Upper lobe of left lung (tissue), 6 donors: ENCODE measurements at places on chromosomes 3 and 15.
A peak's percentile ranks its signal among the peaks of the same experiment; 100 is the strongest.

GRCh38 chr3:168495270-168495669 lies 399.5 kb upstream of the GOLIM4 start:
- no peak for DNase-seq
- H3K4me3 ChIP-seq, result no peak overlapping the region
- no peak overlapping the region for H3K27ac ChIP-seq
- no peaks in the 10 kb centered on the region for H3K36me3 ChIP-seq
- no peaks in the 10 kb centered on the region for H3K4me1 ChIP-seq

DNA sequence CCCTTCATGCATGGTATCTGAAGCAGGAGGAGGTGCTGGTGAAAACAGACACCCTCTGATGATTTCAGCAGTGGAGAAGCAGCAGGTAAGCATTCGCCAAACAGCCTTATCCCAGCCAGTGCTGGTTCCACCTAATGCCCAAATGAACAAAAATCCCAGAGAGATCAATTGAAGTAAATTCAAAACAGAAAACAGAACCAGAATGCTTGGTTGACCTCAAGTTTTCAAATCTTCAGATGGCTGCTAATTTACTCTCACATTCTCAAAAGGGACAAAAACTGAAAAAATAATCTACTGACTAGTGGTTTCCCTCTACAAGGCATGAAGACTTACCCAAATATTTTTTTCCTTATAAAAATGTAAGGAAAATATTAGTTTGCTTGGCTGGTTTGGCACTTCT lies 87.0 kb upstream of the MYO5C start:
- H3K36me3 ChIP-seq, result no peaks in the 10 kb centered on the region
- H3K27ac ChIP-seq, result no peak overlapping the region
- H3K27me3 ChIP-seq, result no peaks in the 10 kb centered on the region
- no peak for DNase-seq
- H3K4me1 ChIP-seq, result no peaks in the 10 kb centered on the region

- H3K27me3 ChIP-seq, result no peaks in the 10 kb centered on the region
- H3K27ac ChIP-seq, result no peak overlapping the region
- DNase-seq, result no peak
- H3K4me3 ChIP-seq, result no peak overlapping the region
Observed at GRCh38 chr3:64799606-64800005, 111.8 kb upstream of the ADAMTS9 start.

GRCh38 chr15:49265911-49266310 lies 95.9 kb downstream of the GALK2 start:
- no peak overlapping the region for H3K4me3 ChIP-seq
- no peak overlapping the region for H3K27ac ChIP-seq
- H3K4me1 ChIP-seq, result no peaks in the 10 kb centered on the region
- no peaks in the 10 kb centered on the region for H3K27me3 ChIP-seq
- H3K36me3 ChIP-seq, result no peaks in the 10 kb centered on the region

- H3K27me3 ChIP-seq, result no peaks in the 10 kb centered on the region
- no peak within 1 kb of the TSS for H3K27ac ChIP-seq
- DNase-seq, result peak; percentile 33
- peaks cover 10% of the 10 kb centered on the region for H3K4me1 ChIP-seq
Observed at GRCh38 chr3:30894521-30895251, at the start of gene GADL1. Gene GADL1, minus strand, starts transcription at chr3:30894661. Its CDS starts 47 bp downstream, at chr3:30894614.

- H3K4me1 ChIP-seq, result no peaks in the 10 kb centered on the region
- no peak overlapping the region for H3K27ac ChIP-seq
- H3K4me3 ChIP-seq, result no peak overlapping the region
- H3K36me3 ChIP-seq, result no peaks in the 10 kb centered on the region
- DNase-seq, result no peak
- H3K27me3 ChIP-seq, result no peaks in the 10 kb centered on the region
Observed at GRCh38 chr3:143151004-143151731, 31.6 kb downstream of the CHST2 start.

DNA sequence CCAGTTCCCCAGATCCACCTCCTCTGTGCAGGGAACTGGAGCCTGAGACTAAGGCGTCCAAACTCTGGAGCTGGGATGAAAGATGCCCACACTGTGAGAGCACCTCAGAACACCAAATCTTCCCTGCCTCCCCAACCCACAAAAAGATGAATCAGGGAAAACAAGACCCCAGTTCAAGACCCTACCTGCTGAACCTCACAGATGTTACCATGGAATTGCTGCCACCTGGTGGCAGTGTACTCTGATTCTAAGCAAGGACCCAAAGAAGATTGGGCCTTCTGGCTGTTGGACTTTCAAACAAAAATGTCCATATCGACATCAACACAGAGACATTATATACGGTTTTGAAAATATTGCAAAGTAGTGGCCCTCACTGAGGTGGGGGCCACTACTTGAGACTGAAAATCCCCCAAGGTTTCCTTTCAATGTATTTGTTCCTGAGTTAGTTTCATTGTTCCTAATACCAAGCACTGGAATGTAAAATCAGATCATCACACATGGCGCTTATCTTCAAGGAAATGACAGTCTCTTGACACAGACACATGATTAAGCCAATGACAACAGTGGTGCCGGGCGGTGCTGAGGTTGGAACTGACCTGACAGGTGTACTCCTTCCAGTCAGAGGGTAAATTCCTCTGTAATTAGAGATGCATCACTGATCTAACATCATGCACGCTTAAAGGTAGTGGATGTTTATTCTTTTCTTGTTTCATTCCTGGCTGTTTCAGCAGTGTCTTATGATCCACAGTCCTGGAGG lies 67.6 kb downstream of the SLC6A11 start:
- no peaks in the 10 kb centered on the region for H3K36me3 ChIP-seq
- no peak overlapping the region for H3K27ac ChIP-seq
- DNase-seq, result no peak
- no peaks in the 10 kb centered on the region for H3K4me1 ChIP-seq
- no peak overlapping the region for H3K4me3 ChIP-seq
- no peaks in the 10 kb centered on the region for H3K27me3 ChIP-seq

- no peaks in the 10 kb centered on the region for H3K27me3 ChIP-seq
- peaks cover 10% of the 10 kb centered on the region for H3K4me1 ChIP-seq
- no peak for DNase-seq
- H3K36me3 ChIP-seq, result no peaks in the 10 kb centered on the region
- H3K27ac ChIP-seq, result no peak overlapping the region
Observed at GRCh38 chr15:80712956-80713355, 17.8 kb downstream of the ABHD17C start.

DNA sequence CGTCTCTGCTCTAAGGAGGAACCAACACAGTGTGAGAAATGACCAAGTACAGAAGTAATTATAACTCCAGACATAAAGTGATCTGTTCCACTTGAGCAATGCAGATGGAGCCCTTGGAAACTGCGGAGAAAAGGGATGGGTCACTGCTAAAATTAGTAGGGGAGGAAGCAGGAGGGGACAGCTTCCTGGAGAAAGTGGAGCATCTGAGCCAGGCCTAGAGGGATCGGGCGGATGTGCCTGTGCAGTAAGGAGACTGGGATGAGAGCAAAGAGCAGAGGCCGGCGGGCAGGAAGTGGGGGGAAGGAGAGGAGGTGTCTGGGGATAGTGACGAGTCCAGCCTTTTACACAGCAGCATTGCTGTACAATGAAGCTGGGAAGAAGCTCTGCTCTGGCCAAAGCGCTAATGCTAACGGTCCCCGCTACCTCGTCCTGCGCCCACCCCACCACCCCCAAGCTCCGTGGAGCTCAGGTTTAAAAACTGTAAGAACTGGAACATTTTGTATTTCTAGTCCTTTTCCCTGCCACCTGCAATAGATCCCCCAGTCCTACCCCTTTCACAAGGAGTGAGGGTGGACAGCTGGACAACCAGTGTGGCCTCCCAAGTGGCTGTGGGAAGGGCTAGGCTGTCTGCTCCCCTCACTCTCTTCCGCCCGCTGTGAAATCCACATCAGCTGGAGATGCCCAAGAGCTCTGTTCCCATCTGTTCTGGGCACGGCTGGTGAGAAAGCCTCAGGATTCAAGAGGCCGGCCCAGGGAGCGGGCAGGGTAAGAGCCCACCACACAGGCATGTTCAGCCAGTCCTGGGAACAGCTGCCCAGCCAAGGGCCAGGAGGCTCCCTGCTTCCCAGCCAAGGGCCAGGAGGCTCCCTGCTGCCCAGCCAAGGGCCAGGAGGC lies 53.0 kb upstream of the HES1 start:
- no peak overlapping the region for H3K27ac ChIP-seq
- no peak overlapping the region for H3K4me3 ChIP-seq
- DNase-seq, result no peak
- H3K27me3 ChIP-seq, result no peaks in the 10 kb centered on the region

DNA sequence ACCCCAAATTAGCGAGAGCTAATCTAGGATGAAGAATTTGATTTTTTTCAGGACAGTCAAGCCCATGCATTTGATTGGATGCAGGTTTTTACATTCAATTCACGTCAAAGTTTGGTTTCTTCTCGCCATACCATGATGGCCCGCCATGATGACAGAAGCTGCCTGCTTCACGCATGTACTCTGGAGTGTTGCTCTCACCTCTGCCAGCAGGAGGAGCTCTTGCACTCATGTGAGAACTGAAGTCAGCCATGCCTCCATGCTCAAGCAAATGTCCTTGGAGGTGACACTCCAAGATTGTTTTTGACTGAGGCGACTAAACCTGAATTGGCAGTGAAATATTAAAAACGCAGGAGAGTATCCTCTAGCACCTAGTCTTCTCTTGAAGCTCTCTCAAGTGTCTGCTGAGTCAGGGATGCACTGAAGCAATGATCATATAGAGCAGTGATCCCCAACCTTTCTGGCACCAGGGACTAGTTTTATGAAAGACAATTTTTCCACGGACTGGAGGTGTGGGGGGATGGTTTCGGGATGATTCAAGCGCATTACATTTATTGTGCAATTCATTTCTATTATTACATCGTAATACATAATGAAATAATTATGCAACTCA lies 120.9 kb downstream of the SAMMSON start:
- H3K27me3 ChIP-seq, result no peaks in the 10 kb centered on the region
- H3K36me3 ChIP-seq, result no peaks in the 10 kb centered on the region
- no peak overlapping the region for H3K27ac ChIP-seq
- peak; percentile 64 for DNase-seq

GRCh38 chr15:66651198-66651597 lies 50.8 kb upstream of the SMAD6 start:
- peaks cover 39% of the 10 kb centered on the region for H3K4me1 ChIP-seq
- peak overlapping the region; percentile 57 for H3K27ac ChIP-seq
- H3K27me3 ChIP-seq, result no peaks in the 10 kb centered on the region
- no peak overlapping the region for H3K4me3 ChIP-seq
- no peaks in the 10 kb centered on the region for H3K36me3 ChIP-seq

DNA sequence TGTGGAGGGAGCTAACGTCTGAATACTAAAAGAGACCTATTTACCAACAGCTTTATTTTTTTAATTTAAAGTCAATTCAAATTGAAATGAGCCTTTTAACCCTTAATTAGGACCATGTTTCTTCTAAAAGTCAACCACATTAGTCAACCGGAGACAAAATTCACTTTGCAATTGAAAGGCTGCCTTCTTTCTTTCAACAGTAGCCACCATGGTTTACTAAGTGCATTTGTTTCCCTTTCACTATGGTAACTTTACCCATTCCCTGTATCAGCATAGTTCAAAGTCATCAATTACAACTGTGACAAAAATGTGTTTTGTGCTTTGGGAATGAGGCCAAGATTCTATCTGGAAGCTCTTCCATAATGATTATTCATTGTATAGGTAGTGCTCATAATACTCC lies 225.4 kb downstream of the EPHA3 start:
- H3K27ac ChIP-seq, result no peak overlapping the region
- no peaks in the 10 kb centered on the region for H3K4me1 ChIP-seq
- H3K36me3 ChIP-seq, result no peaks in the 10 kb centered on the region
- no peak for DNase-seq
- no peaks in the 10 kb centered on the region for H3K27me3 ChIP-seq

DNA sequence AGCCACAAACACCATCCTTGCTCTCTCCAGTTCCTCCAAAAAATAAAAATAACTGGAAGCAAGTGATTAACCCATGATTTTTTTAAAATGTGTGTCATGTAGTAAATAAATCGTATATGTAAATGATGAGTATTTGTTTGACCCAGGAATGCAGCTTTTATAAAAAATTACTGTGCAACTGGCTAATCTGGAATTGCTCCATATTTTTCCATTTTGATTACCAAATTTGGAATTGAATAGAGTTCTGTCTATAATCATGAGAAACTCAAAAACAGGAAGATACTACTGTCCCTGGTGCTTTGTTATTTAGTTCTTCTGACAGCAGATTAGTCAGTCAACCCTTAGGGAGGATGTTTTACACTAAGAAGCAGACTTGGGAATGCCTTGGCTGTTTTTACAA lies 116.2 kb downstream of the CCNL1 start:
- H3K4me3 ChIP-seq, result no peak overlapping the region
- no peaks in the 10 kb centered on the region for H3K36me3 ChIP-seq
- no peaks in the 10 kb centered on the region for H3K4me1 ChIP-seq
- DNase-seq, result no peak
- no peaks in the 10 kb centered on the region for H3K27me3 ChIP-seq
- H3K27ac ChIP-seq, result no peak overlapping the region

GRCh38 chr3:134309987-134310700 lies 59.5 kb upstream of the RYK start:
- H3K4me3 ChIP-seq, result no peak overlapping the region
- H3K36me3 ChIP-seq, result no peaks in the 10 kb centered on the region
- H3K27ac ChIP-seq, result peak overlapping the region; percentile 89
- no peak for DNase-seq
- no peaks in the 10 kb centered on the region for H3K27me3 ChIP-seq
- peaks cover 56% of the 10 kb centered on the region for H3K4me1 ChIP-seq

DNA sequence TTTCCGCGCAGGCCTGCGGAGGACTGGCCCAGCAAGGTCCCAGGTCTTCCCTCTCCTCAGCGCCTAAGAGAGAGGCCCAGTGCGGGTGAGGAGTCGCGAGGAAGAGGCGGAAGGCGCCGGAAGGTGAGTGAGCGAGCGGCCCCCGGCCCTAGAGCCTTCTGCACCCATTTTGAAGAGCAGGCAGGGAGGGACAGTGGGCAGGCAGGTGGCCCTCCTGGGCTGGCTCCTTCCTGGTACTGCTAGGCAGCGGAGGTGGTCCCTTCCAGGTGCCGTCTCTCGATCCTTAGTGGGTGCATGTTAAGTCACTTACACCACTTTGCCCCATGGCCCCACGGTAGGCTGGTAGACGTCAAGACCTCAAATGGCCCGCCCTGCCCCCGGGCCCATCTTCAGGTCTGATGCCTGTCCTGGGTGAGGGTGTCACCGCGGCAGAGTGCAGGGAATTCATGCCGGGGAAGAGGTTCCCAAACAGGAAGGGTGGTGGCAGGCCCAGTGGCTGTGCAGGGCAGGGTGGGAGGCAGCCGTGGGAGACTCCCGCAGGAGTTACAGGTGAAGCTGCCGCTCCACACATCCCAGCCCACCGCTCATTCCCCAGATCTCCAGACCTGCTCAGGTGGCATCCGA lies 14.4 kb downstream of the PAK6 start:
- no peak overlapping the region for H3K27ac ChIP-seq
- no peak for DNase-seq
- H3K4me3 ChIP-seq, result peak overlapping the region; percentile 46
- no peaks in the 10 kb centered on the region for H3K36me3 ChIP-seq
- peaks cover 18% of the 10 kb centered on the region for H3K4me1 ChIP-seq
- no peaks in the 10 kb centered on the region for H3K27me3 ChIP-seq

DNA sequence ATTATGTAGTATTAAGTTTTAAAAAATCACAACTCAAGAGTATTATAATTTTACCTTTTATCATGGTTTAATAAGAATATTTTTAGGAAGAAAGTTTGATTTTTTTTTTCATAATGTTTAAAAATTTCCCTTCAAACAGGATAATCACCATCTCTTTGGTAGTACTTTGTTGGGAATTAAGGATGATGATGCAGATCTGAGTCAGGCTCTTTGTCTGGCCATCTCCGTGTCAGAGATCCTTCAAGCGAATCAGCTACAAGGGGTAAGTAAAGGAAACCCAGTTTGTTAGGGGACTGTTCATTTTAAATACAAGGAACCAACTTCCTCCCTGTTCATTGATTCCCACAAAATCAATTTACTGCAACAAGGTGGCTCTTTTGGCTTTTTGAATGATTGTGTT lies 36.8 kb upstream of the NIT2 start:
- no peak overlapping the region for H3K27ac ChIP-seq
- no peaks in the 10 kb centered on the region for H3K4me1 ChIP-seq
- H3K4me3 ChIP-seq, result no peak overlapping the region
- peaks cover 31% of the 10 kb centered on the region for H3K36me3 ChIP-seq
- H3K27me3 ChIP-seq, result no peaks in the 10 kb centered on the region
